Fibroblast of the conjunctiva (primary cell): ENCODE measurements at places on chromosomes 4 and X.
A peak's percentile ranks its signal among the peaks of the same experiment; 100 is the strongest.

DNA sequence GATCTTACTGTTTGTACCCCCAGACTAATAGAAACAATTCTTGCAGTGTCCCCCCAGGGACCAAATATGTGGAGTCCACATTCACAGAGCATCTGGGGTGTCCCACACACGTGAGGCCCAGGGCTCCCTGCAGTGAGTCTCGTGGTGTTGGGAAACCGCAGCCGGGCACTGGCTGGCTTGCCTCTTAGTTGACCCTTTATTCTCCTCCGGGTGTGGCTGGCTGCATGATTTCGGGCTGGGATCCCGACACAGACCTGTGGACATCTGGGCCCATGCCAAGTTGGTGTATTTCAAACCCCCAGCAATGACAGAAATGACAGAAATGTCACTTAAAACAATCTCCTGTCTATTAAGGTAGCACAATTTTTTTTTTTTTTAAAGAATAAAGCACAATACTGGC is 15.6 kb upstream of the CLDN24 start:
- DNase-seq, result no peak

GRCh38 chr4:2598511-2599303 is 62.3 kb downstream of the FAM193A start:
- no peak for DNase-seq

GRCh38 chr4:168758351-168758876 is 251.6 kb downstream of the CBR4 start:
- peak; percentile 53 for DNase-seq

DNA sequence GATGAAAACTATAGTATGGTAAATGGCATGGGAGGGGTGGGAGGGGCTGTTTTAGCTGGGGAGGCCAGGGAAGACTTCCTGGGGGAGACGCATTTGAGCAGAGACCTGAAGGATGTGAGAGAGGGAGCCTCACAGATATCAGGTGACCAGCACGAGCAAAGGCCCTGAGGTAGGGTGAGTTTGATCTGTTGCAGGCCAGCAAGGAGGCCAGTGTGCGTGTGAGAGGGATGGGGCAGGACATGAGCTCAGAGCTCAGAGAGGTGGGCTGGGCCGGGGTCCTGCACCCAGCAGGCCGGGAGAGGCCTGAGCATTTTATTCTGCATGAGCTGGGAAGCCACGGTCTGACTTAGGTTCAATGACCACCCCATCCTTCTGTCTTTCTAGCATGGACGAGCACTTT is 80.0 kb downstream of the PPP2R2C start:
- no peak for DNase-seq

- DNase-seq, result no peak
Observed at GRCh38 chr4:158609116-158609515, 62.6 kb downstream of the C4orf46 start.

- peak; percentile 55 for DNase-seq
Observed at GRCh38 chrX:154040307-154040756, 20.6 kb upstream of the IRAK1 start.

- no peak for DNase-seq
Observed at GRCh38 chrX:2185341-2186082, 315.3 kb downstream of the DHRSX start.

- no peak for DNase-seq
Observed at GRCh38 chr4:24245491-24245820, 338.9 kb downstream of the DHX15 start.

- DNase-seq, result no peak
Observed at GRCh38 chrX:2574271-2574670, 73.5 kb upstream of the DHRSX start.

DNA sequence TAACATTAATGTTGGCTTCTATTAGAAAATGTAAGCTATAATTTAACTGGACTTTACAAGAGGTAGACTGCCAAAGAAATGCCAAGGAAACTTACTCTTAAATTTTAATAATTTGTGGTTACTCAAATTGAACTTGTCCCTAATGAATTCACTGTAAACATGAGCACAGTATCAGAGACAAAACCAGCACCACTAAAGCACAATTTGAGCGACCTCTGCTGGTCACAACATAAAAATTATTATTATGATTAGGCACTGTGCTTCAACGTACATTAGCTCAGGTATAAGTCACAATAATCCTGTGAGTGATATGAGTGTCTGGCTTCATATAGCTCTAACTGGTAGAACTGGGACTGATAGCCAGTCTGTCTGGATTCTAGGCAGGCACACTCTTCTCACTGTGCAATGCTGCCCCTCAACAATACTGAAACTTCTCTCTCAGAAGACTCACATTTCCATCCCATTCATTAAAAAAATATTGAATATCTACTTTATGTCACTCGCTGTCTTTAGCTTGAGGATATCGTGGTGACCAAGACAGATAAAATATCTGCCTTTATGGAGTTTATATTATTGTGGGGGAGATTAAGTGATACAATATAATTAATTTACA is 8.0 kb downstream of the NUDT6 start:
- DNase-seq, result peak; percentile 66

- DNase-seq, result no peak
Observed at GRCh38 chr4:3508542-3508941, 23.7 kb downstream of the LRPAP1 start.

- peak; percentile 92 for DNase-seq
Observed at GRCh38 chr4:125368671-125369081, 53.9 kb downstream of the FAT4 start.

DNA sequence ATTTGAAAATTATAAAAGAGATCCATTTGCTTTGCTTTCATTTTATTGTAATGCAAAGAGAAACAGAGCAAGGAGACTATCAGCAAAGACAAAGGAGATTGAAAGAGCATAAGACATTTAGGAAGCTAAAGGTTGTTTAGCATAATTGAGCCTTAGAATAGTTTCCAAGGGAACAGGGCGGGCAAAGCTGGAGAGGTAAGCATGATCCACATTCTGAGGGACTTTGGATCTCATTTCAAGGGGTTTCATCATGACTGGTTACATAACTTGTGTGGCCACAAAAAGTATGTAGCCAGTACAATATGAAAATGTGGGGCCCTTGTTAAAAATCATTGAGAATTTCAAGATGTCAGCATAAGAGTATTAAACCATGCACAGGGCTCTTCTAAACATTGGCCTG is 406.5 kb downstream of the RPA4 start:
- DNase-seq, result no peak

DNA sequence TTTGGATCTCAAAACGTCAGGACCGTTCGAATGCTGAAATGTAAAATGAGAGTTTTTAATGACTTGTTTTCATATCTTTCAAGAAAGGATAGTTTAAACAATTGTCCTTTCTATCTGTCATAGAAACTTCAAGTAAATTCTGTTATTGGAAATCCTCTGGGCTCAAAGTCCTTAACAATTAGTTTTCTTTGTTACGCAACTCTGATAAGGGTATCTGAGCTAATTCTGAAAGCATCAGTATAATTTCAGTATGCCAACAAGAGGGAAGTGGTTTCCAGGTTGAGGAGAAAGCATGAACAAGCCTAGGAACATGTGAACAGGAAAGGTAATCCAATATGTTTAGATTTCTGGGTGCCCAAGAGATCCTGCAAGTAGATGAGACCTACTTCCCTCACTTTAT is 22.0 kb downstream of the ADH7 start:
- DNase-seq, result no peak

- DNase-seq, result no peak
Observed at GRCh38 chrX:41043196-41043595, 42.0 kb upstream of the USP9X start.

DNA sequence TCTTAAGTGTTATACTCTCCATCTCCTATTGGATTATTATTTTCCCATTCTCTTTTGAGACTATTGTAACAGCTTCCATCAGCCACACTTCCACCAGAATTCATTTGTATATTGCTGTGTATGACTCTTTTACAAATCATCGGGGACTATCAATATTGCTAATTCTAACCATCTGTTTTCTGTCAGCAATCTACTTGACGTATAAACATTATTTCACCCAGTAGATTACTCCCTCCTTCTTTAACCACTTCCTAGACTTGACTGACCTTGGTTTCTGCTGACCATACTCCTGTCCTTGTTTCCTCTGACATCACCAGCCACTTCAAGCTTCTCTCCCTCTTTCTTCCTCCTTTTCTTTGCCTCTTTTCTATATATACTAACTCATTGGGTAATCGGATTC is 402.9 kb downstream of the PCDH18 start:
- DNase-seq, result peak; percentile 8

DNA sequence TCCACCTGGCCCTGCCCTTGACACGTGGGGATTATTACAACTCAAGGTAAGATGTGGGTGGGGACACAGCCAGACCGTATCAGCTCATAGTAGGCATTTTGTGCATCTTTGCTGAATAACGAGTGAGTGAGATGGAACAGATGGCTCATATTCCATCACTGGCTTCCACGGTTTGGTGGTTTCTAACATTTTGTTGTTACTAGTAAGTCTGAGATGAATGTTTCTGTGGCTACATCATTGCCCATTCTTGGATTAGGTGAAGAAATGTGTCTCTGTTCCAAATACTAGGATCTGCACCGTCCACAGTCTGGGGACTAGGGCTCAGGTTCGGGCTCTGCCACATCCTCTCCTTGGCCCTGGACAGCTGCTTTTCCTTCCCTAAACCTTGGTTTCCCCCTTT is 3.6 kb downstream of the ABLIM2 start:
- DNase-seq, result no peak

DNA sequence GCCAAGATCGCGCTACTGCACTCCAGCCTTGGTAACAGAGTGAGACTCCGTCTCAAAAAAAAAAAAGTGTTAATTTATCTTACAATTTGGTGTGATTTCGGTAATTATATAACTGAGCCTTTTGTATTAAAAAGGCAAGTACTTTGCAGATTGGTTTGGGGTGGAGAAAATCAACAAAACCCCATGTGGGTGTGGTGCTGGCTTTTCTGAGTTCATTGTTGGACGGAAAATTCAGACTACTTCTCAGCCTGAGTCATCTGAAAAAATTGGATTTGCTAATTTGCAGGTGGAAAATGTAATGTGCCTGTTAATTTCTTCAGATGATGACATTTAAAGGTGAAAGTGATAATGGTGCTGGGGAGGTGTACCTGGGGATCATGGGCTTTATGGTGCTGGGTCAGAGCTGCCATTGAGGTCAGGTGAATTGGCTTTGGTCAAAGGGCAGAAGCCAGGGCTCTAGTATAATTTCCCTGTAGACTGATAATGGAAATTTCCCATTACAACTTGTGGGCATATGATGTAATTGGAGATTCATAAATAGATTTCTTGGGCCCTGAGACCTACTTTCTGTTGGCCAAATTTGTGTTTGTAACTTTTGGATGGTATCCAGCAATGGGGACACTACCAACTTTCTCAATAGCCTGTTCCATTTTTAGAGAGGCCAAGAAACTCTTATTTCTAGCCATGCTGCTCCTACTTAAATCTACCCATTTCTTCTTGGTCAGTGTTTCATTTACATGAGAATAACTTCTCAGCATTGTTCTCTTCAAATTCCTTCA is 74.3 kb upstream of the TEX13D start:
- DNase-seq, result no peak

- no peak for DNase-seq
Observed at GRCh38 chrX:38839277-38839676, 38.0 kb downstream of the MID1IP1 start.
